ENCODE measurements at places on chromosomes 6 and 20.

DNA sequence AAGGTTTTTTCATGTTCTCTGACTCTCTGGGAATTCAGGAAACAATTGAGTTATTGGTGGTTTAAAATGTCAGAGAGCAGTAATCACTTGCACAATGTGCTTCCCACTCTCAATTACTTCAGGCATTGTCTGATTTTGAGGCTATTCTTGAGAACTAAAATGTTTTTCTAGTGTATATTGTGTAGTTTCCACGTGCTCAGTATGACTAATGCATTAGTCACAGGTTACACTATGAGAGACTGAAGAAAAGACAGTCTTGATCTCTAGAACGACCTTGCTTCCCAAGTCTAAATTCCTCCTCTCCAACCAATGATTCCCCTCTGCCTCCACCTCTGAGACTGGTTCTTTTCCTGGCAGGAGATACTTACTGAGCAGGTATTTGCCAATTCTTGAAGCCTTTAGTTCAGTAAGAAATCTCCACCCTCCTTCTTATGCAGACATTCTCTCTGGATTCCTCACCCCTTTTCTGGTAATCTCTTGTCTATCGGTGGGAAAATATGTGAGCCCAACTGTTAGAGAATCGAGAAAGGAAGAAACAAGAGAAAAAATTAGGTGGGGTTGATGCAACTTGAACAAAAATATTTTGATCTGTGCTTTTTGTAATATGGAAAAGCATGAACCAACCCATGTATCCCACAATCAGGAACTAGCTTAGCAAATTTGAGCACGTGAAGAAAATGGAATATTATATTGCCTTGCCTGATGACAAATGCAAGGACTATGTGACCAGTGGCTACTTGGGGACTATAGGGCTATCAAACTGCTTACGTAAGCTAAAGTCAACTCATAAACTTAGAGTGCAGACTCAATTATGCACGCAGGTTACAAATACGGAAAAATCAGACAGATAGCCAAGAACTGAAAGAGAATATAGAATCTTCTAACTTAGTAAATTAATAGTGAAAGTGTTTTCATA is 61.1 kb upstream of the SLC22A16 start:
- no peak for DNase-seq

GRCh38 chr20:32021091-32021490 is 10.9 kb downstream of the CCM2L start:
- no peak for DNase-seq

GRCh38 chr6:170584954-170585498 is 589 bp upstream of the PDCD2 start:
- no peak for DNase-seq

DNA sequence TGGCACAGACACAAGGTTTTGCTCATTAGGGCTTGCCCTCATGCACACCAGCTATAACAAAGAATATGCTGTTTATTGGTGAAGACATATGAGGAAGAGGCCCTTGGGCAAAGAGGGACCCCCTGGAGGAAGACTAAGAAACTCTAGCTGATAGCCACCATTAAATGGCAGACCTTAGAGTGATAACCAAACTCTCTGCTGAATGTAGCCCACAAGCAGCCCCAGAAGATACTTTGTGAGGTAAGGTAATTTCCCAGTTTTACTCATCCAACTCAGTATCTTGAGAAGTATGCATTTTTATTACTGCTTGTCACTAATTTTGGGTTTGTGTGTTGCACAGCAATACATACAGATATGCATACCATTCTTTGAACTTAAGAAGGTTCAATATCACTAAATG is 563.3 kb downstream of the DOK5 start:
- no peak for DNase-seq

- DNase-seq: no peak
These were observed 100.9 kb upstream of the TCF21 start for GRCh38 chr6:133787859-133788505.

- no peak for DNase-seq
These were observed 9.1 kb downstream of the GOPC start for GRCh38 chr6:117592983-117593759.

- DNase-seq: no peak
These were observed 2.5 kb upstream of the C4A start for GRCh38 chr6:31979238-31979898.

- DNase-seq: no peak
These were observed 8.8 kb upstream of the CBLN4 start for GRCh38 chr20:56014151-56014550.

- DNase-seq: no peak
These were observed 59.8 kb upstream of the FNDC1 start for GRCh38 chr6:159109391-159109790.

GRCh38 chr6:109048176-109048575 is 46.5 kb downstream of the SESN1 start:
- DNase-seq: no peak

GRCh38 chr6:131303338-131303930 is 168.2 kb downstream of the AKAP7 start:
- DNase-seq: no peak

GRCh38 chr6:119278625-119279024 is 70.9 kb downstream of the MAN1A1 start:
- DNase-seq: no peak

GRCh38 chr20:24768201-24768636 is 180.8 kb upstream of the CST7 start:
- no peak for DNase-seq

- DNase-seq: no peak
These were observed 62.0 kb downstream of the PPP1R14C start for GRCh38 chr6:150204705-150205472.

GRCh38 chr20:52619101-52619500 is 353.1 kb upstream of the TSHZ2 start:
- DNase-seq: no peak

DNA sequence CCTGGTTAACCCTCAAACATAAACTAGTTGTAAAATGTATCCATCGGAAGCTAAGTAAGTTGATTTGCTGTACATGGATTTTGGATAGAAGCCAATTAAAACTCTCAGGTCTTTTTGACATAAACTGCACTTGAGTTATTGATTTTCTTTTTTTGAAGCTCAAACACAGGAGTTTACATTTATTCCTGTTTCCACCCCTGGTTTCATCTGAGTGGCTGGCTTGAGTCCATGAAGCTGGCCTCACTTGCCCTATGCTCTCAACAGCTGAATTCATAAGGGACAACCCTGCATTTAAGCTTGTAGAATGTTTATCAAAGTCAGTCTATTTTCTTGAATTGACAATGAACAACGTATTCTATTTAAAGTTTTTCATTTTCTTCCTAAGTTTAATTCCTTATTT is 58.1 kb upstream of the PLEKHG1 start:
- DNase-seq: no peak

Measured in stimulated activated CD4-positive, alpha-beta T cell treated with anti-CD3 and anti-CD28 coated beads, Interleukin-1b, Interleukin-23, amount 100 ng/mL, for 1 hour (primary cell).